Mammary epithelial cell (primary cell): ENCODE measurements at places on chromosomes 11 and 22. TPM values are rescaled to one million over a fixed set of nuclear protein-coding genes. Genes with fewer than 3 reads are reported as not detected.
A peak's percentile ranks its signal among the peaks of the same experiment; 100 is the strongest.

Gene LMO2
- total RNA-seq = 0.50 TPM

Gene TIMM10
- total RNA-seq = 58.9 and 66.3 TPM in 2 replicates

Gene PATE4
- total RNA-seq = not detected in 2 replicates

Gene TMPRSS6
- total RNA-seq = not detected

Gene PARVG
- not detected in 2 replicates for total RNA-seq

Gene SLC22A6
- not detected in 2 replicates for total RNA-seq

Gene GDPD4
- not detected for total RNA-seq

Gene RIC3
- total RNA-seq = 12.0 TPM

Gene ACTN3
- not detected for total RNA-seq

Gene KDELR3
- total RNA-seq = 6.5 and 18.4 TPM in 2 replicates

Gene SMIM35
- not detected in 2 replicates for total RNA-seq

Gene CDK2AP2
- 45.9 and 70.1 TPM in 2 replicates for total RNA-seq

Gene SEPTIN5
- 20.5 TPM for total RNA-seq

- DNase-seq = no peak
Observed at GRCh38 chr11:115456019-115456418, 48.2 kb downstream of the CADM1 start.

DNA sequence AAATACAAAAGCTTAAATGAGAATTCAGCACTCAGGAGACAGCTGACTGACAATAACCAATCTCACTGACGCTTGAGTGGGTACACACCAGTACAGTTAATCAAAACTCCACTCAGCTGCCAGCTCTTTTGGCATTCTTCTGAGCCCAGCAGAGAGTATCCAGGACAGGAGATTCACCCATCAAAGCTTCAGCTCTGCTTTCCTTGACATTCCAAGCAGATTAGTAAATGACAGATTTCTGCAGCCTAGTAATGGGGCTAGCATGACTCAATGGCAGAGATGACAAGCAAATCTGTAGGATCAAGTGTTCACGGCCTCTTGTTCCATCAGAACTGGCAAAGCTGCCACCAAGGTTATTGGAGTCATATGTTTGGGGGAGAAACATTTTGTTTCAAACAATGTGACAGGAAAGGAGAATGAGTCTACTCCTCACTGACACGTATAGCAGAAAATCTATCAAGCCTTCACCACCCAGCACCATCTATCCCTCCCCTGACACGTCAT, 420.0 kb downstream of the DYNC2H1 start:
- peak; percentile 62 for DNase-seq

DNA sequence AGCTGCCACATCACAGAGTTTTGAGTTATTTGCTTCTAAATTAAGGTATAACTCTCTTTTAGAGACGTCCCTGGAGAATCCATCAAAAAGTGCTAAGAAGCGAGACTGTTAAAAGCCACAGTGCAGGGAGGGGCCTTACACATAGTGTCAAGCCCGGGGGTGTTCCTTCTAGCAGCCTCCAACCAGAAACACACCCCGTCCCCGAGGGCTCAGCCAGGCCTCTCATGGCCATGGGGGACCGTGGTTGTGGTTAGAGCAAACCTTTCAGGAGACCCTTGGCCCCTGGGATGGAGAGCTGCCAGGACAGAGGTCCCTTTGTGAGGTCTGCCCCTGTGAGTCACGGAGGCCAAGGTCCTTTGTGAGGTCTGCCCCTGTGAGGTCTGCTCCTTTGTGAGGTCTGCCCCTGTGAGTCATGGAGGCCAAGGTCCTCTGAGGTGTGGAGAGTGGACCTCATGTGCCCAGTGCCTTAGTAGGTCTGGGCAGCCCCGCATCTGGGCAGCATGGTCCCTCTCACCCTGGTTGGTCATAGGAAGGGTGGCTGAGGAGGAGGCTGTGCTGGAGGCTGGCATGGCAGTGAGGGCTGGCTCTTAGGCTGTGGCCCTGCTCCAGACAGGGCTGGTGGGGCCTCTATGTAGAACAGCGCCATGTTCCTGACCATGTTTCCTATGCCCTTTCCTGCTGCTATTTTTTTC, 5.4 kb downstream of the GNAZ start:
- no peak for DNase-seq

DNA sequence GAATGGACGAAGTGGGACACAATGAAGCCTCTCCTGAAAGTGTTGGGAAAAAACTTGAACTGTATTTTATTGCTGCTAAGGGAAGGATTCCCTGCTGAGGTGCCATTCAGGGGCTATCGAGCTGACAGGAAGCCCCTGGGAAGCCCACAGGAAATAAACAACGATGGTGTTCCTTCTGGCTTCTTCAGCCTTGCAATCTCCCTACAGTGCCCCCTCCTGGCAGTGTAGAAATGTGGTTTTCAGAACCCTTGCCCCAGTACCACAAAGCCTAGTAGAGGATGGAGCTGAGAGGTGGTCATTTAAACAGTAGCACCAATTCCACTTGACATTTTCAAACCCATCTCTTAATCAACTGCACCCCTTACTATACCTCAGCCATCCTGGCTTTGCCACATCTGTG, 676.7 kb upstream of the ARHGAP42 start:
- DNase-seq = no peak

- DNase-seq = no peak
Observed at GRCh38 chr11:7485186-7486097, at the start of gene OLFML1. TSS of gene OLFML1 (plus strand) at chr11:7485506. CDS start at chr11:7485876, 370 bp downstream.

GRCh38 chr11:66335531-66336233, 552 bp downstream of the RIN1 start:
- peak; percentile 50 for DNase-seq

DNA sequence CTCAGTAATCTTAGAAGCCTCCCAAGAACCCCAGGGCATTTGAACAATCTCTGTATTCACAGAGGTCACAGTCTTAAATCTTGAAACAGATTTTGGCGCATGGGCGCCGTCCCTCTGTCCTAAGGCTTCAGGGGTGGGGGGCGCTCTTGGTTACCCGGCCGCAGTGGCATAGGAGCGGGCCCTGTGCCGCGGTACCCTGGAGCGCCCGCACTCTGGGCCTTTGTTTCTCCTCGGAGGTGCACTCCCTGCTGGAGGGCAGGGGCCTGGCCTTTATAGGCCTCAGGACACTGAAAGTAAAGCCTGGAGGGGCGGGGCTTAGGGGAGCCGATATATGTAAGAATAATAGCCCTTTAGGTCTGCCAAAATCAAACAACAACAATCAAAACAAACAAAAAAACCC, 197.3 kb upstream of the FOLH1 start:
- no peak for DNase-seq

DNA sequence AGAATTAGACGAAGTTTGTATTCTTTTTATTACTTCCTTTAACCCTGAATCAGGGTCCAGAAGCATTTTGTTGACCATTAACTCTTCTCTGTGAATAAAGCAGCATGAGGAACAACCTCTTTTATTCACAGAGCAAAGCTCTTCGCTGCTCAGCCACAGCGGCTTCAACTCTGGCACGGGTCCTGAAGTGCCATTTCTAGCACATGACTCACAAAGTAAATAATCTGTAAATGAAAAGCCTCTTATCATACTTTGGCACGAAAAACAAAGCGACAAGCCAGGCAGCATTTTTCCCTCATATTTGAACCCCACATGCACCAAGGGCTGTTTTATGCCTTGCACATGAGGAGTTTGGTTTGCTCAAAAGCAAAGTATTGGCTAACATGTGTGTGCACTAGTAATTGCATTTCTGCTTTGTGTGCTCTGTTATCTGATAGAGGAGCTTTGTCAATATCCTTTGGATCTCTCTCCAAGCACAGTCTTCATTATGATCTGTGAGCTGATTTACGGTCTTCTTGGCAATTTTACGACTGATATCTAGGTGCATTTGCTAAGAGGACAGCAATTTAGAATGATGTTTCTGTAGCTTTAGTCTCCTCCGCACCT, 33.0 kb upstream of the APOBEC3A start:
- DNase-seq = peak; percentile 75

- no peak for DNase-seq
Observed at GRCh38 chr11:96524475-96524874, 134.7 kb downstream of the JRKL start.

GRCh38 chr11:14500181-14500651, 605 bp upstream of the COPB1 start:
- DNase-seq = peak; percentile 40

GRCh38 chr11:5564259-5565019, 16.1 kb upstream of the OR52H1 start:
- DNase-seq = peak; percentile 65

DNA sequence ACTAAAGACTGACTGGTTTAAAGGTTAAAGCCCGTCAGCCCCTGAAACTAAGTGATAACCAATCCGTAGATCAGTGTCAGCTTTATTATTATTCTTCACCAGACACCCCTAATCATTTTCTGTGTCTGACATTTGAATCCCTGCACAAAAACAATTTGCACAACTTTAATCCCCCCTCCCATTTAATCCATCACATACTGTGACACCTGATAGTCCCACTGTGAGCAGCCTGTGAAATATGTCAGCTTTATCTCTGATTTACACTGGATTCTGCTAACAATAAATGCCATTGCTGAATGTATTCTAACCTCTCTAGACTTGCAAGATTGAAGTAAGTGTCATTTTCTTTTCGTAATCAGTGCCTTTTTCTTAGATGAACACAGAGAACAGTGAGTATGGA, 2089.0 kb upstream of the RAG2 start:
- DNase-seq = no peak

- no peak for DNase-seq
Observed at GRCh38 chr22:42889304-42889703, 32.2 kb upstream of the ARFGAP3 start.

GRCh38 chr22:24699876-24700275, 74.6 kb downstream of the PIWIL3 start:
- DNase-seq = no peak

DNA sequence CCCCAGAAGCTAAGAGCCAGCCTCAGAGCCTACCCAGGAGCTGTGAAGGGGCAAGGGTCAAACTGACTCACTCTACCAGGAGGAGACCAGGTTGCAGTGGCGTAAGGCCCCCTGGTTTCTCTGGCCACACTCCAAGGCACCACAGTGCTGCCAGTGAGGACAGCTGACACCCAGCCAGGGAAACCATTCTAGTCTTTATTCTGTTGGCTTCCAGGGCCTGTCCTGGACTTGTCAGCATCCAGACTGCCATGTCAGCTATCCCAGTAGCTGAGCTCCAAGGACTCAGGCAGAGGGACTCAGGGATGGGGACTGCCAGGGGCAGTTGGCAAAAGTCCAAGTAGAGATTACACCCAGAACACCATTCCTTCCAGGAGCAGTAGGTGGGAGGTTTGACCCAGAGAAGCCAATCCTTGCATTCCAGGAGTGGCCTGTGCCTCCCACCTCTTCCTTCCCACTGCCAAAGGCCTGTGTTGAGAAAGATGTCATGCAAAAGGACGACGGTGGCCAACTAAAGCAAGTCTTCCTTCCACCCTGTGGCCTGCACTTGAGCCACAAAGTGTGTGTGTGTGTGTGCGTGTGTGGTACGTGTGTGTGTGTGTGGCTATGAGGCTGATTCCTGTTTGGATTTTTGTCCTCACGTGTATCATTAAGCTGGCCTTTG, 3.6 kb upstream of the MAPK8IP1 start:
- DNase-seq = no peak

GRCh38 chr22:22197993-22198402, 46.6 kb upstream of the VPREB1 start:
- DNase-seq = no peak

GRCh38 chr11:64854534-64855502, 10.4 kb upstream of the CDC42BPG start:
- peak; percentile 93 for DNase-seq

- DNase-seq = peak; percentile 35
Observed at GRCh38 chr11:113377681-113378412, 9.7 kb upstream of the ANKK1 start.

DNA sequence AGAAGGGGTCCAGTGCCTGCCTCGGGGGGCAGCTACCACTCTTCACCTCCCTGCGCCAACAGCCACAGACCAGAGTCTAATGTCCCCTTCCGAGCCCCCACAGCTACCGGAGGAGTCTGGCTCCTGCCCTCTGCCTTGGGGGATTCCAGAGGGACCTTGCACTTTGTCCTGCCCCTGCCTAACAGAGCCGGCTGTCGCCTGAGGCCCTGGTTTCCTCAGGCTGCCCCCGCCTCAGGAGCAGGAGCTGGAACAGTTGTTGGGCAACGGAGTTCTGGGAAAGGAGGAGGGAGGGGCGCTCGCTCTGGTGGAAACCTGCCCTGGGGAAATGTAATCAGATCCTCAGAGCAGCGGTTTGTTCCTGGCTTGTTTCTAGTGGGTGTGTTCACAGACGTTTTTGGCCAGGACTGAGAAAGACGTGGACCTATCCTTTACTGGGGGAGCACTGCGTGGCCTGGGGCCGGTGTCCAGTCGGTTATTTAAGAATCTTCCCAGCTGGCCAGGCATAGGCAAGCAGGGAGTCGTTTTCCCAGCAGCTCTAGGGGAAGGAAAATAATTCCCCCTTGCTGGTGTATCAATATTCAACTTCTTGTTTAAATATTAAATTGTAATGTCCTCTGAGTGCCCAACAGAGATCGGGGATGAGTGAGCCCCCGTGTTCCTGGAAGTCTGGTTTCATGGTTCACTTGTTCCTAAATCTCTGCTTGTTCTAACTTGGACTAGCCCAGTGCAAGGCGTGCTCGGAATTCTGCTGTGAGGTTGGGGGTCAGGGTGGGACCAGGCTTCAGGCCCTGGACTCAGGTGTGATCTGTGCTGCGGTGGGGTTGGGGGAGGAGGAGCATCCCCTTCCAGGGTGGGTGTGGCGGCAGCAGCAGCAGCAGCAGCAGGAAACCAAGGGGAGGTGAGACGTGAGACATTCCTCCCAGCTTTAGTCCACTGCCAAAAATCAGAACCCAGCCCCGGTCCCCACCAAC, 32.1 kb downstream of the A4GALT start:
- peak; percentile 83 for DNase-seq

DNA sequence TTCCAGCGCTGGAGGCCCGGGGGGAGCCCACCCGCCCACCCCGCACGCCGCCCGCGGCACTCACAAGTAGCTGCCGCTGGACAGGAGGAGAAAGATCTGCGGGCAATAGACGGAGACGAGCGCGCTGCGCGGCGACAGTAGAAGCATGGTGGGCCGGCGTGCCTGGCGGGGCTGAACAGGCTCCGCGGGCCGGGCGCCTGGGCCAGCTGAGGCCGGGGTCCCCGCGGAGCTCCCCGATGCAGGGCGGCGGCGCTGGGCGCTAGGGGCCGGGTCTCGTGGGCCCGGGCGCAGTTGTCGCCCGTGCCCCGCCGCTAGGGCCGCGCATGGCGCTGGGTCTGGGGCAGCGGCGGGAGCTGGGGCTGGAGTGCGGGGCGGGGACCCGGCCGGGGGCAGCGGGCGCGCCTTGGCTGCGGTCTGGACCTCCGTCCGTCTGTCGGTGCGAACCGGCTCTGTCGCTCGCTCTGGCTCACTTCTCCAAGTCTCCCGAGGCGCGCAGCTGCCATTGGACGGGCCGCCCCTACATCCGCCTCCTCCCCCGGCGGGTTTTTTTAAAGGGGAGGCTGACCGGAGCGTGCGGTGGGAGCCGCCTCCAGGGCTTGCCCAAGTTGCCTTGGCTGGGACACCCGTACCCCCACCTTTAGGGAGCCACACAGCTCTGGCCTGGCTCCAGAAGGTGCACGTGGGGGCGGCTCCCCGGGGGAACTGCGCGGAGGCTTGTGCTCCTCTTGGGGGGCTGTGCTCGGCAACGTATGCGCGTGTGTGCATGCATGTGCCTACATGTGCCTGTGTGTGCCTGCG, 4.7 kb downstream of the WNT7B start:
- no peak for DNase-seq
